NCI-H1417 (cell line): ENCODE measurements at places on chromosomes 12 and 14.

DNA sequence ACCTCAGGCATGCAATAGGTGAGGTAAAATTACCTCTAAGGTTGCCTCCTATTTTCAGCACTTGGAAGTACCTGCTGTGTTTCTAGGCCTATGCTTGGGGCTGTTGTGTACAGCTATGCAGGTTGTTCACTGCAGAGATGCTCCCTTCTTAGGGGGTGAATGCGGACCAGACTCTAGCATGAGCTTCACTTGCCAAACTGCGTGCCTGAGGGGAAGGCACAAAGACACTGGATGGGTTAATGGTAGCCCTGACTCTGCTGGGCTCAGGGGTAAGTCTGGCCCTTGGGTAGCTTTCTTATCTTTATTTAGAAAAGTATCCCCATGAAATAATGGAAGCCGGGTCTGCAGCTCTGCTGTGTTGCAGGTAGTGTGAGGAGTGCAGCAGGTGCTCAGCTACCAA, 35.7 kb downstream of the B4GALNT3 start:
- no peak for DNase-seq

GRCh38 chr12:116599285-116600136, 40.3 kb downstream of the MAP1LC3B2 start:
- peak; percentile 37 for DNase-seq

DNA sequence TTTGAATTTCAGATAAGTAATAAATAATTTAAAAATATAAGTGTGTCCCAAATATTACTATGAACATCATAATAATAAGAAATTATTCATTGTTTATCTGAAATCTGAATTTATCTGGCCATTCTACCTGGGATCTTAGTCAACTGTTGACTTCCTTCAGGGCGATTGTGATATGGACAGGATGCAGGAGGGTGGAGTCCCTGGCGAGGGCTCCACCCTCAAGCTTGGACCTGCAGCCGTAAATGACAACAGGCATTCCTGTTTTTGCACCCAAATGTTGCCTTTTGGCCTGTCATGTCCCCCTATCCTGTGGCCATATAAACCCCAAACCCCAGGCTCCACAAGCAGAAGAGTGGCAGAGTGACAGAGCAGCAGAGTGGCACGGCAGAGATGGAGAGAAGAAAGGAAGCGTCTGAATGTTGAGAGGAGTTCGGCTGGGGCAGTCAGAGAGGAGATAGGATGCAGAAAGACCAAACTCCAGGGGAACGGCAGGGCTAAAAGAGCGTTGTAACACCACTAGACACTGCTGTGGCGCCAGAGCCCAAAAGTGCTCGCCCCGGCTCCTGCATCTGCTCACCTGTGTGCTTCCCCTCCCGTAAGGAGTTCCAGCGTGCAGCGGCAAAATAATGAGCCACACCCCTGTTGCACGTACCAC, 39.4 kb upstream of the FUT8 start:
- no peak for DNase-seq

DNA sequence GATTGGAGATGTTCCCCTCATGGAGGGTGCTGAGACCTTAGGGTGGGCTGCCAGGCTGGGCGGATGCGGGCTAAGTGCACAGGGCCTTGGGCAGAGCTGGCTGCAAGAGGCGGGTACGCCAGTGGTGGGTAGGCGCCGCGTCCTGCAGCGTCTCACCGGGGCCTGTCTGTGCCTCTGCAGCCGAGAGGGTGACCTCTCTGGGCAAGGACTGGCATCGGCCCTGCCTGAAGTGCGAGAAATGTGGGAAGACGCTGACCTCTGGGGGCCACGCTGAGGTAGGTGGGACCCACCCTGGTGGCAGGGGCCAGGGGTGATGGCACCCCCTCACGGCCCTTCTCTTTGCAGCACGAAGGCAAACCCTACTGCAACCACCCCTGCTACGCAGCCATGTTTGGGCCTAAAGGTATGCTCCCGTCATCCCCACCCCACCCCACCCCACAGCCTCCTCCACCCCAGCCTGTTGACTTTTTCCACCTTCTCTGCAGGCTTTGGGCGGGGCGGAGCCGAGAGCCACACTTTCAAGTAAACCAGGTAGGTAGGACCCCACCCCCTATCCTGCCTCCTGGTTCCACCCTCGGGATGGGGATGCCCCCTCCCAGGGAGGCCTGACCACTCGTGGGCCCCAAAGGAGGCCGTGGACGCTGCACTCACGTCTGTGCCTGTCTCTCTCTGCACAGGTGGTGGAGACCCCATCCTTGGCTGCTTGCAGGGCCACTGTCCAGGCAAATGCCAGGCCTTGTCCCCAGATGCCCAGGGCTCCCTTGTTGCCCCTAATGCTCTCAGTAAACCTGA, 1.5 kb downstream of the CRIP1 start:
- no peak for DNase-seq

DNA sequence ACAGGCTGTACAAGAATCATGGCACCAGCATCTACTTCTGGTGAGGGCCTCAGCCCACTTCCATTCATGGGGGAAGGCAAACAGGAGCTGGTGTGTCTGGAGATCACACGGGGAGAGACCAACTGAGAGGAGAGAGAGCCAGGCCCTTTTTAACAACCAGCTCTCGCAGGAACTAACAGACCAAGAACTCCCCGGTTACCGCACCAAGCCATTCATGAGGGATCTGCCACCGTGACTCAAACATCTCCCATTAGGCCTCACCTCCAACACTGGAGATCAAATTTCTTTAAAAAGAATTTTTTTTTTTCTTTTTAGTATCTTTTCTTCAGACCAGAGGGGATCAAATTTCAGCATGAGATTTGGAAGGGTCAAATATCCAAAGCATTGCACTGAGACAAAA, 16.7 kb upstream of the AQP2 start:
- DNase-seq, result no peak

- DNase-seq, result no peak
These were observed 29.5 kb downstream of the BMP4 start for GRCh38 chr14:53927171-53927570.

DNA sequence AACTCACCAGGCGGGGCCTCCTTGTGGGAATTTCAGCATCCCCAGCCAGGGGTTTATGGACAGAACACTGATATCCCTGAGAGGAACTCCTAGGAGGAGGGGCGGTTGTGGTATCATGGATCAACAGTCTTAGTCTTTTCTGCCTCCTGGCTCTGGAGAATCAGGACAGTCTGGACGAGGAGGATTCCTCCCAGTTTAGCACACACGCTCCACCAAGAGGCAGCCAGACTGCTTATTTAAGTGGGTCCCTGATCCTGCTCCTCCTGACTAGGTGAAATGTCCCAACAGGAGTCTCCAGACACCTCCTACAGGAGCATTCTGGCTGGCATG, 10.4 kb upstream of the ZNF705A start:
- no peak for DNase-seq

DNA sequence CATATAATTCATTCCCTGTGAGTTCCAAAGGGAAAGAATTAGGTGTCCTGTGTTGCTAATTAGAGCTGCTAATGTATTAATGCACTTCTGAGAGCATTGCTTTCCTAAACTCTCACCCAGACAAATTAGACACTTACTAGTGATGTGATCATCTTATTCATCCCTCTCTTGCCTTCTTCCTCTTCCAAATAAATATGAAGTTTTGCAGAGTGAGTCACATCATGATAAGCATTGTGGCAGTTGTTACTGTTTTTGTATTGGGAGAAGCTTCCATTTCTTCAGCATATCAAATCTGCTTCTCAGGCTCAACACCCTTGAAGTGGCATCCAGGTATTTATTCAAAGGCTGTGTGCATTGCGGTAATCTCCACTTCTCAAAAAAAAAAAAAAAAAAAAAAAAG, 37.3 kb upstream of the E2F7 start:
- DNase-seq, result no peak

GRCh38 chr14:104926619-104927431, 2.1 kb downstream of the PLD4 start:
- no peak for DNase-seq

- DNase-seq, result no peak
These were observed 80.7 kb upstream of the PSMC1 start for GRCh38 chr14:90175631-90176030.

GRCh38 chr14:61151251-61151650, 129.9 kb downstream of the TMEM30B start:
- no peak for DNase-seq

DNA sequence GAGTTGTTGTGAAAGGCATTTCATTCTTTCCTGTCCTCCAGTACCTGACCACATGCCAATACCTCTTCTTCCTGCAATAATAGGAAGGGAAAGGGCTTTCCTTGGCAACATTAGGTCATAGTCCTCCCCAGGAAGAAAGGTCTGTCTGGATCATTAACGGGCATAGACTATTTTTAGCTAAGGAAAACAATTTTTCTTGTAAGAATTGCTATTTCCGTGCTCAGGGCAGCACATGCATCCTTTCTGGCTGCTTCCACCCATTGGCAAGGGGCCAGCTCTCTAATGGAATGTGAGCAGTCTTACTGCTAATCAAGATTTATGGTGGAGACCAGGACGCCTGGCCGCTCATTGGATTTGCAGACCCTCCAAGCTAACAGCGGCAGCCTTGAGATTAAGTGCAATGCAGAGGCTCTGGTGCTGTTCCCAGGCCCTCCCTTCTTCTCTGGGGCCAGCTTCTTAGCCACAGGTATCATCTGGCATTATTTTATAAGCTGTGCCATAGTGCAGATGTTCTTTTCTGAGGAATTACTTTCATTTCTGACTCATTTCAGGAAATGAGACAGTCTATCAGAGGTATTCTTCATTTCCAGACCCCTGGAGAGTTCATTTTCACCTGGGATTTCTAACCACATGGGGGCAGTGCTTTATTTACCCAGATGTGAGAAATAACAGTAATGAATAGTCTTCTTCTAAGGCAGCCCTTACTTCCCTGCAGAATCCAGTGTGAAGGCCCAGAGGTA, 52.9 kb downstream of the ANO6 start:
- peak; percentile 11 for DNase-seq

DNA sequence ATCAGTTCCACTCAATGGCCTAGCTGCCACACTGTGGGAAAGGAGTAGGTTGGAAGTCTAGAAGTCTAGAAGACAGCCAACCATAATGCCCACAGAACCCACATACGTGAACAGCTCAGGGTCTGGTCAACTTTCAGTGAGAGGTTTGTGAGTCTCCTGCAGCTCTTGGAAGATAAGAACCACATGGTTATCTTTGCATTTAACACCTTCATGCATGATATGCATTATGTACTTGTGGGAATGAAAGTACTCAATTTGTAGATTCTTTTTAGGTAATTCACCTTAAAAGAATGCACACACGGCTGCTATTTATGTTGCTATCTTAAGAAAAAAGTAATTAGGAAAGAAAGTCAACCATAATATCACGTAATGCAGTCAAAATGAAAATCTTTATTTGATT, 126.7 kb downstream of the ESRRB start:
- DNase-seq, result no peak

GRCh38 chr12:56317675-56318074, 1.9 kb upstream of the CNPY2 start:
- DNase-seq, result no peak

GRCh38 chr14:24086193-24086955, 7.7 kb upstream of the PCK2 start:
- DNase-seq, result no peak

- DNase-seq, result no peak
These were observed 186.5 kb downstream of the SPTSSA start for GRCh38 chr14:34275530-34275929.

- no peak for DNase-seq
These were observed 60.9 kb downstream of the SERPINA3 start for GRCh38 chr14:94673071-94673470.

DNA sequence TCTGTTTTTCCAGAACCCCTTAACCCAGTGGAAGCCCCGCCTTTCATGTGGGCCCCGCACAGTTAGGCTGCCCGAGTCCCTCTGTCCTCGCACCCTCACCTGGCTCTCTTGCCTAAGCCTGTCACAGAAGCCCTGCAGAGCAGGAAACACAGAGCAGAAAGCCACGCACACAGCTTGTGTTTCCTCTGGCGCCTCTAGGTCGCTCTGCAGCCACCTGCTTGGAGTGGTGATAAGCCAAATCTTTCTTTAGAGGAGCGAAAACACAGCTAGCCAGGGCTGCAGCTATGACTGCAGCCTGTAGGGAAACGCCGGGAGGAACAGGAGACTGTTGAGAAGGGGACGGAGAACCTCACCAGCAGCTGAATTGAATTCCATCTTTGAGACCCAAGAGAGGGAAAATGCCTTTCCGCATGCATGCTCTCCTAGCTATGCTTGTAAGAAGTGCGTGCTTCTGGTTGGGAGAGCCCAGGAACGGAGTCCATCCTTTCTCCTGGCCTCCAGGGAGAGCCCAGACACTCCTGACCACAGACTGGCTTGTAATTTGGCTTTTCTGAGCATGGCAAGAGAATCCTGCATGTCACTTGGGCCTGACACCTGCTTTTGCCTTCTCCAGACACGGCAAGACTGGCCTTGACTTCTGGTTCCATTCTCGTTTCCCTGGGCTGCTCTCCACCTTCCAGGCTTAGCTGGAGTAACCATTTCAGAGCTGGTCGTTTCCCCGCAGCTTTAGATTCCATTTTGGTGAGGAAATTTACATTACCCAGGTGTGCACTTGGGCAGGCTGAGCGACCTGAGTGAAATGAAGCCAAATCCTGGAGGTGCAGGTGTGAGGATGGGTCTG, 301.6 kb downstream of the CACNA1C start:
- peak; percentile 65 for DNase-seq

DNA sequence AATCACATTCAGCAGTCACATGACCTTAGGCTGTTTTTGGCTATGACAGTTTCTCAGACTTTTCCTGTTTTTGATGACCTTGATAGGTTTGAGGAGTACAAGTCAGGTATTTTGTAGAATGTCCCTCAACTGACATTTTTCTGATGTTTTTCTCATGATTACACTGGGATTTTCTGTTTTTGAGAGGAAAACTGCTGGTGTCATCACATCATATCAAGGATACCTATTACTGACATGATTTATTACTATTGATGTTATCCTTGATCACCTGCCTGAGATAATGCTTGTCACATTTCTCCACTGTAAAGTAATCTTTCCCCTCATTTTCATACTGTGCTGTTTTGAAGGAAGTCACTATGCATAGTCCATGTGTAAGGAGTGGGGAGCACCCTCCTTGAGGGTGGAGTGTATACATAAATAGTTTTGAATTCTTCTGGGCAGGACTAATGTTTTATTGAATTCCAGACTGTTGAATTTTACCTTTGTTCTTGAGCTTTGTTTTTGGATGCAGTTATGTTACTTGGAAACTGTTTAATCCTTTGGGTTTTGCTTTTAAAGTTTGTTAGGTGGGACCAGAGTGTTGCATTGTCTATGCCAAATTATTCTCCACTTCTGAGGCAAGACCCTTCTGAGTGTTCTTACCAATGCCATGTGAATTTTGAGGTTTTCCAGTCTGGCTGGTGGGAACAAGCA, 444.5 kb upstream of the FAR2 start:
- no peak for DNase-seq

- no peak for DNase-seq
These were observed 42.3 kb downstream of the INSM2 start for GRCh38 chr14:35576260-35576659.

- DNase-seq, result peak; percentile 86
These were observed 777 bp downstream of the ASCL1 start for GRCh38 chr12:102958073-102958829.

DNA sequence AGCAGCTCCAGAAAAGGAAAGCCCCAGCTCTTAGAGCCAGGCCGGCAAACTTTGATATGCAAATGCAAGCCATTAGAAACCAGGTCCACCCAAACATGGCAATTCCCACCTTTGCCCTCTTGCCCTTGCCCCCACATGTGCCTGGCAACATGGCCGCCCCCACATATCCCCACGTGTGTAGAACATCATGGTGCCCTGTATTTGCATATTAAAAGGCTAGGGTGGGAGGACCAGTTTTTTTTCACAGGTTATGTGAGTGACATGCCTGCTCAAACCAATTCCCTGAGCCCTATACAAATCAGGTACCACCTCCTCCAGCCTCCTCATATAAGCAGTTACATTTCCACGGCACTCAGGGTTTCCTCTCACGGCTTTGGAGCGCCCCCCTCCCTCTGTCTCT, 6.1 kb upstream of the ALDH1L2 start:
- no peak for DNase-seq
